ENCODE measurements at places on chromosomes 4 and X.

GRCh38 chr4:46900082-46900481 is 9.0 kb downstream of the COX7B2 start:
- no peak for DNase-seq

DNA sequence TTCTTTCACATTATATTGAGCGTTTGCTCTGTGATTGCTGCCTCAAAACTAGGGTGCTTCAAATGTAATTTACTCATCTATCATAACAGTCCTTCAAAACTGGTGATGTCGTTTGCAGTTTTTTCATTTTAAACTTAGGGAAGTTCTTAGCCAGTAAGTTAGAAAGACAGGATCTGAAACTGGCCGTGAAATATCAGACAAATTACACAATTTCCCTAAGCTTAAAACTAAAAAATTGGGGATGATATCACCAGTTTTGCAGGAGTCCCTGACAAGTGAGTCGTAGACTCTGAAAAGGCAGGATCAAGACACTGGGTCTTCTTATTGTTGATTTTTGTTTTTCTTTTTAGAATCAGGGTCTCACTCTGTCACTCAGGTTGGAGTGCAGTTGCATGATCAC is 44.8 kb downstream of the MOB1B start:
- DNase-seq = no peak

DNA sequence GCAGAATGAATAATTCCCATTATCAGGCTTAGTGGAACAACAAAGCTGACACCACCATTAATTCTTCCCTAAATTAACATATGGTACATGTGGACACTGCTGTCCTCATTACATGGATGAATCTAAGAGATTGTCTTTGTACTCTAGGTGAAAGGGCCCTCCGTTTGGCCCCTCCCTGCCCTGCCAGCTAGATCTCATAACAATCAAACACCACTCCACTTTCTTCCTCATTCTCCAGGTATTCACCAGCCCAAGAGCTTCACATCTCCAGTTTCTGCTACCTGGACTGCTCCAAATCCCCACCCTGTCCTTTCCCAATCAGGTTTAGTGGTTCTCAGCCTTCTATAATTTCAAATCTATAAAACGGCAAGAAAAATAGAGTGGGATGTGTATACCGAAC is 3.8 kb downstream of the HSD17B11 start:
- no peak for DNase-seq

GRCh38 chrX:46551494-46552128 is 6.4 kb upstream of the ZNF674 start:
- no peak for DNase-seq

- no peak for DNase-seq
Measured at GRCh38 chrX:153966841-153967535, 4.6 kb downstream of the HCFC1 start.

DNA sequence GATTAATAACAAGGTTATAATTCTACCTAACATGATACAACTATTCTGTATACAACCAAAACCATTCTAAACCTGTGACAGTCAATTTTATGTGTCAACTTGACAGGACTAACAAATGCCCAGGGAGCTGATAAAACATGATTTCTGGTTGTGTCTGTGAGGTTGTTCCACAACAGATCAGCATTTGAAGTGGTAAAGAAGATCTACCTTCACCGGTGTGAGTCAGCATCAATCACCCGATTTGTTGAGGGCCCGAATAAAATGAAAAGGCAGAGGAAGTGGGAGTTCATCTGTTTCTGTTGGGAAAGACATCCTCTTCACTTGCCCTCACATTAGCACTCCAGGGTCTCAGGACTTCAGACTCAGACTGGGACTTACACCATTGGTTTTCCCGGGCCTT is 187.9 kb downstream of the MAB21L2 start:
- DNase-seq = no peak

- peak; percentile 66 for DNase-seq
Measured at GRCh38 chrX:69238114-69238886, 73.0 kb upstream of the PJA1 start.

DNA sequence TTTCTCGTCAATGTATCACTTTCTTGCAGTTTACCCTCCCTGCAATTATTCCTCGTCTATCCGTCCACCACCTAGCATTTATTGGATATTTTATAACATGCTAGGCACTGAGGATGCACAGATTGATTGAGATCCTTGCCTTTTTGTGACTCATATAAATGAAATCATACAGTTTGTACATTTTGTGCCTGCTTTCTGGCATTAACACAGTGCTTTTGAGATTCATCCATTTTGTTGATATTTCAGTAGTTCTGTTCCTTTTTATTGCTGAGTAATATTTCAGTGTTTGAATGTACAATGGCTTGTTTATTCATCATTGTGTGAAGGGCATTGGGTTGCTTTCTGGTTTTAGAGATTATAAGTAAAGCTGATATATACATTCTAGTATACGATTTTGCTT is 841 bp downstream of the TBC1D19 start:
- no peak for DNase-seq
